Nucleus accumbens (tissue), 56 donors: ENCODE measurements at places on chromosomes 1 and 21.

DNA sequence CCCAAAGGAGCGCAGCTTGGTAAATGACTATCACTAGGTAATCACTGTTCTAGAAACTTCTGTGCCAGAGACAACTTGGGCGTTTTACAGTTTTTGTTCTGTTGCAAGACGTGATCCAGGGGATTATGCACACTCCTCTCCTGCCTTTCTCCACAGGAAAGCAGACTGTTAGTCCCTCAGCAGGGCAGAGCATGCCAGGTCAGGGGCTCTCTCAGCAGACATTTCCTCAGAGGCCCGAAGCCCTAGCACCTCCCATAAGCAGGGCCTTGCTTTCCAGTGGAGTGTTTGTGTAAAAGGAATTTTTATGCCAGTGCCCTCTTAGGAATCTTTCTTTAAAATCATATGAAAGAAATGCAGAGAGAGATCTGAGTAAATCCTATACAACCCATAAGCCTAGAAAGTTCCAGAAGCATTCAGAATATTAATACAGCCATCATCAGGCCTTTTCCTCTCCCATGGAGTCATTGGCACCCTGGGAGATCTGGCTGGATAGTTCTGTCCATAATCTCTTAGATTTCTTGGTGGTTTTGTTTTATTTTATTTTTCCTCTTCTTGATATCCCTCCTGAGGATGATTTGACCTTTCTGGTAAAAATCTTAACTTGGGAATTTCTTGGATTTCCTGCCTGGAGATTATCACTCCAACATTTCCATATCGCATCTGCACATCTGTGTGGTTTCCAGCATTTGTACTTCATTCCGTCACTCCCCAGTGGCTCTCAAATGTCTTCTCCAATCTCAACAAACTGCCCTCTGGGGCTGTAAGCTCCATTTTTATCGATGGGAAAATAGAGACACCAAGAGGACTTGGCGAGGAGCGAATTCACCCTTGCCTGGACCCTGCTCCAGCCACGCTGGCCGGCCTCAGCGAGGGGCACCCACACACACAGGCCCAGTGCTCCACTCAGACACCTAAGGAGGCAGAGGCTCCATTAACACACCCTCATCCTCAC lies 116.1 kb downstream of the PSMG1 start:
- no peak for DNase-seq

DNA sequence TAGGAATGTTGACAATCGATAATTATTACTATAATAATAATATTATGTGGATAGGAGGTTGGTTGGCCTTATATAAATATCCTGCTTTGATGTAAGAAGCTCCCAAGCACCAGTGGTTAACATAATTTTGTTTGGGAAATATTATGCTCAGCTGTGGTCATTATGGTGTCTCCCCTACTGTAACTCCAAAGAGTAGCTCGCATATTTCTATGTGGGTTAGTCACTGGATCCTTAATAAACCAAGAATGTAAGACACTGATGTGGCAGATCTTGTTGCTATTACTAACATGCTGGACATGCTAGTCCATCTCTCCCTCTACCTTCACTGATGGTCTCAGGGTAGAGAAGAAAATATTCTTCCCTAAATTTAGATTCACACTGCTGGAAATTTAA lies 79.2 kb upstream of the RALGPS2 start:
- DNase-seq = no peak

DNA sequence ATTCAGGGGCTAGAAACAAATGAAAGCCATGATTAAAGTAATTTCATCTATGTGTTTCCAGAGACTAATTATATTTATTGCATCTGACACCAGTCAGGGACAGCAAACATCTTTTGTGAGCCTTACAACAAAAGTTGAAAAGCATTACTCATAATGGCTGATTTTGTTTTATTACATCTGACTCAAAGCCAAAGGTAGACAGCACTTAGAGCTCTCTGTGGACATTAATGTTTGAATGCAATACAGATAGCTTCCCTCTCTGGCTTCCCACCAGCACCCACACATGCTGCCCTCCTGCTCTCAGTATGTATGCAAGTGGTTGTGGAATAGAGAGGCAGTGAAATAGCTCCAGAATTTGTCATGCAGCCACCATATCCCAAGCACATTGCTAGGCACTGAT lies 198.7 kb downstream of the SETD4 start:
- no peak for DNase-seq

DNA sequence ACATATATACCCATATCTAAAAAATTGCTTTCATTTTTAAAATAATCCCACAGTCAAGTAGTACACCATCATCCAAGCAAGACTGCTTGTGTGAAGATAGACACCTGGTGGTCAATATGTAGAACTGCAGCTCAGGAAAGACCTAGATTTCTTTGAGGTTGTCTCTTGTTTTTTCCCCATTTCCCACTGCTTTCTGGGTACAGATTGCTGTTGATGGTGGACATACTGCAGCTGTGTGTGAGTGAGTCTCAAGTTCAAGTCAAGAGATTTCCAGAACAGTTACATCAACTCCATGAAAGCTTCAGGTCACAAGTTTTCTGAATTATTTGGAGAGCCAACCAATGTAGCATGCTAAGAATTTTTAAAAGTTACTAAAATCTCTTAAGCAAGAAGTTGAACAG lies 306.4 kb downstream of the DUSP10 start:
- no peak for DNase-seq

- no peak for DNase-seq
These were observed 19.6 kb downstream of the SPSB1 start for GRCh38 chr1:9312168-9312720.

DNA sequence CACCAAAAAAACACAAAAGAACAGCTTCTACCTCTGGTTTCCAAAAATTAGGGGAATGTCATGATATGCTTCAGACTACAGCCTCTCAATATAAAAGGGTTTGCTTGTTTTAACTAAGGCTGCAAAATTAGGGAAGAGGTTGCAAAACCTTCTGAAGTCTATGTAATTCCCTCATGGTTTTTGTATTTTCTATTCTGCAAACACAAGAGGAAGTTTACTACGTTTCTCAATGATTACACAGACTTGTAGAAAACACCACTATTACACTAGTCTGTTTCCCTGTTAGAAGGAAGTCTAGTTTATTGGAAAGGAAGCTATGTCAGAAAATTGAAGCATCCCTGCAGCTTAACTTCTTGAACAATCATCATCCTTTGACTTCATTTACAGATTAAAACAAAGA lies 229.7 kb upstream of the FMN2 start:
- no peak for DNase-seq
